ENCODE measurements at places on chromosomes 3 and 15.

GRCh38 chr3:481680-482079 is 285.1 kb downstream of the CHL1 start:
- no peak for DNase-seq

- DNase-seq, result no peak
Measured at GRCh38 chr3:121660356-121661171, at the start of gene HCLS1. TSS of gene HCLS1 (minus strand) at chr3:121660903. CDS start at chr3:121658347, 2,556 bp downstream.

- DNase-seq, result no peak
Measured at GRCh38 chr3:185093116-185093515, 59.7 kb downstream of the C3orf70 start.

- no peak for DNase-seq
Measured at GRCh38 chr3:152287898-152288576, 19.3 kb downstream of the MBNL1 start.

DNA sequence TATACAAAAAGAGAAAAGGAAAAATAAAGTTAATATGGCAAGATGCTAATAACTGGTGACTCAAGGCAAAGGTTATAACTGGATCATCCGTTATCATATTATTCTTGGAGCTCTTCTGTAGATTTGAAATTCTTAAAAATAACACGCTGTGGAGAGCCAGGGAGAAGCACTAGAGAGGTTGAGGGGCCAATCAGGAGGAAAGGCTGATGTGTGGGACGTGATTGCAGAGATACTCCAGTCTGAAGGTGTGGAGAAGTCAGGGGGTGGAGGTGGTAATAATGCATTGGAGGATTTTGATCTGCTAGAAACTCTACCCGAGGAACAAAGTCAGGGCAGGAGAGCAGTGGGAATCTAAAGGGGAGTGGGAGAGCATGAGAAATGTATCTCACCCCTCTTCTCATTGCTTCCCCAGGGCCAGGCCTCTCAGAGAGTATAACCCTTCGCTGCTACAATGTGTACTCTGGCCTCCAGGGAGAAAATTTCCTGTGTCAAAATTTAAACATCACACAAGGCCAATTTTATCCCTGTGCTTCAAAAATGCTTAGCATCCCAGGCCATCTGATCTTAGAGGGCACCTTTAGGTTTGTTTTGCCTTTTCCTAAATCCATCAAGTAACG is 211.5 kb upstream of the SEMA6D start:
- DNase-seq, result no peak

DNA sequence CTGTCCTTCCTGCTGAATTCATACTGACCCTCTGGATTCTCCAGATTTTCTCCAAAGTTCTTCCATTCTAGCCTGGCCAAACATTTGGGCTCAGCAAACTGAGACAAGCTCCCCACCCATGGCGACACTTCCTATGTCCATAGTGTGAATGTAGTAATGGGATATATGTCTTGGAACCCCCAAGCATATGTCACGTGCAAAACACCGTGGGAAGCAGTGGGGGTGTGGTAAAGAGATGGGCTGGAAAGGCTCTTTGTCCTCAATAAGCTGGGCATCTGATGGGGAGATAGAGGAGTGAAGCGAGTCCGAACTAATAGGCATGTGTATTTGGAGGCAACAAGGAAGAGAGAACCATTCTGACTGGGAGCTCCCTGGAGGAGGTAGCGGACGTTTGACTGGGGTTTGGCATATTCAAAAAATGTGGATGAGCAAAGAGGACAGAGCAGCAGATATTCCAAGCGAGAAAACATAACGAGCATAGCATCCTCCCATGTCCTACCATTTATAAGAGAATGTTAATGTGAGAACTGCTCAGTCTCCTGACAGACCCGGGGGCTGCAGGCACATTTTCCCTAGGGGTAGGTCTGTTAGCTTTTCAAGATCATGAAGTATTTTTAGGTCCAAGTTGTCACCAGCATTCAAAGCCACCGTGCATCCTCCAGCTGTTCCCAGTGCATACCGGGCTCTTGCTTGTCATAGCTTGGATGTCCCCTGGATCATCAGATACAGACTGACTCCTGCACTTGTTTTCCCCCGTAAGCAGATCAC is 25.6 kb downstream of the TPM1 start:
- no peak for DNase-seq

DNA sequence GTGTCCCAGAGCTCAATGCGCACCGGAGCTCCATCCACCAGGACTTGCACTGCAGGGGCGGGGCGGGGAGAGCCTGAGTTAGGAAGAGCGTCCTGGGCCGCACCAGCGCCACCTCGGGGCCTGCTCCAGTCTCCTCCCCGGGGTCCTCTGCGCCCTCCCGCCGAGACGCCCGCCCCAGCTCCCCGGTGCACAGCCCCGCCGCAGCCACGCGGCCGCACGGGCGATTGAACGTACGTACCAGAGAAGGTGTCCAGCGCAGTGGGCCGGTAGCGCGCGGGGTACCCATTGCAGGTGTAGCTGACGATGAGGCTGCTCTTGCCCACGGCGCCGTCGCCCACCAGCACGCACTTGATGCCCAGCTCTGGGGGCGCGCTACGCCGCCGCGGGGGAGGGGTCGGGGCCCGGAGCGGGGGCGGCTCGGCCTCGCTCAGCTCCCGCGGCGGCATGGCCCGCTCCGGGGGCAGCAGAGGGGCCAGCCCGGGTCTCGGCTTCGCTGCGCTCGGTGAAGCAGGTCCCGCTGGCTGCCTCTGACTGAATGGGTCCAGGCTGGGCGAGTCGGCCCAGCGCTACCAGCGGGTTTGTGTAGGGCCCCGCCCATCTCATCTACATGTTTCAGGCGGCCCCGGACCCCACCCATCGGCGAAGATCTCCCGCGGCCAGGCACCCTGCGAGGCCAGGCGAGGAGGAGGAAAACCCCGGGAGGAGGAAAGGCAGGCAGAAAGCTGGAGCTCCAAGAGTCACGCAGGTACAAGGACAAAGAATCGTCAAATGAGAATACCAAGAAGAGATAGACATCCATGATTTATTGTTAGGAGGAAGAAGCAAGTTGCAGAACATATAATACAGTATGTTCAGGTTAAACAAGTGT is at the start of gene RHOV:
TSS of gene RHOV (minus strand) at position 541 of the 868 bp plus-strand sequence. CDS start at position 446, 95 bp downstream.
- DNase-seq, result peak; percentile 39

DNA sequence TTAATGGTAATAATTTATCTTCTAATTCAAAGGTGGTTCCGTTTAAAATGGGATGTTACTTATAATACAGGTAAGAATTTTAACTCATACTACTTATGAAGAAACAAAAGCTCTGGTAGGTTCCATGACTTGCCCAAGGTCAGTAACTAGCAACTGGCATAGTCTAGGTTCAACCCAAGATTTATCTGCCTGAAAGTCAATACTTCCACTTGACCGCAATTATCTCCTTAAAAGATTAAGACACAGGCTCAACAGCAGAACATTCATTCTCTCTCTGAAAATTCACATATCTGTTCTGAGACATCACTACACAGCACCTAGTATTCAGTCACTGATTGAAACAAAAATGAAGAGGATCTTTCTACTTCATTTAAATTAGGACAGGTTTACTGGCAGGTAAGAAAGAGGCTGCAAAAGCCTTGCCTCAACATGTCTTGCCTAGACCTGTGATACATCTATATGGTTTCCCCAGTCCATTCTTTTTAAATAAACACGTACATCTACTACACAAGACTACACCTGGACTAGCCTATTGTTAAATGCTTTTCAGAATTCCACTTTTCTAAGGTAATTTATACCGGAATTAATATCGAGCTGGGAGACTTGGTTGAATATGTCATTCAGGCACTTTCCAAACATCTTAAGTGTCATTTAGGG is 1.2 kb downstream of the CSNK1G1 start:
- no peak for DNase-seq

DNA sequence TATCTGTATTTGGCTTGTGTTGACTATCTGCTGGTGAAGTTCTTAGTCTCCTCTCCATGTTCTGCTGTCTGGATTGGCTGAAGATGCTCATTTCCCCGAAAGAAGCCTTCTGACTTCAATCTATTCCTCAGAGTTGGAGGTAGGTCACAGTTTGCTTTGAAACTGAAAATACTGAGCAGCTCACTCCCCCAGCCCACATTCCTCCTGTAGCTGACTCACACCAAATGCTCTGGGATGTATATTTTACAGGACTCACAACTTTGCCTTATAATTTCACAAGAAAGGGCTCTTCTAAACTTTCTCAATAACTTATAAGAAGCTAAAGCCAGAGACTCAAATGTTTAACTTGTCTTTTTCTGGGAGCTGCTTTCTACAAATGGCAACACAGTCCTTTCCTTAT is 36.3 kb upstream of the SNX4 start:
- no peak for DNase-seq
